ENCODE measurements at places on chromosomes 3 and 15.

DNA sequence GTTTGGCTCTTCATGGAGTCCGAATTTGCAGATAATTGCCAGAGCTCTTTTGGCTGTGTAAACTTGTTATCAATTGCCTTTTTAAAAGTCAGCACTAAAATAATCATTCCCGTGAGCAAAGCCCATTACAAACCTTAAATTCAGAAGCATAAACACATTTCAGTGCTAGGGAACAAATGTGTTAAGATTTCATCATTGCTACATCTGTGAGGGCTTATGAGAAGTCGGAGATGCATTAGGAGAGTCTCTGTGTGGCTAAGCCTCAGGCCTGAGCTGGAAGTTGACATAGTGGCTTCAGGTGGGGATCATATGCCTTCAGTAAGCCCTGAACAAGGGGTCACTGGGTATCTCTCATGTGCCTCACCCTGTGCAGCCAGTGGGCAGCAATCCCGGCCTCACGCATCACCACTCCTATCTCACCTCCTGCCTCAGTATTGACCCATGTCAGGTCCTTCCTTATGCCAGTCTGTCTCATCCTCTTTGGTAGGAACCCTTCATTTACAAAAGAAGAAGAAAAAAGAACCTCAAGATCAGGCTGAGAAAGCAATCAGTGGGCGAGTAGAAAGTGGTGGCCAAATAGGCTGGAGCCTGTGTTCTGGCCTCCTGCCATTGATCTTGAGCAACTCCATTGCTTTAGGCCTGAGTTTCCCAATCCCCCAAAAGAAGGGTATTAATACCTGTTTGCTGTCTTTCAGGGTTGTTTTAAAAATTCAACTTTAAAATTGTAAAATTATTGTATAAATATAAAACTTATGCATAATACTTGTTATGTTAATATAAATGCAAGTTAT lies 233.5 kb downstream of the IL20RB start:
- no peak for DNase-seq

DNA sequence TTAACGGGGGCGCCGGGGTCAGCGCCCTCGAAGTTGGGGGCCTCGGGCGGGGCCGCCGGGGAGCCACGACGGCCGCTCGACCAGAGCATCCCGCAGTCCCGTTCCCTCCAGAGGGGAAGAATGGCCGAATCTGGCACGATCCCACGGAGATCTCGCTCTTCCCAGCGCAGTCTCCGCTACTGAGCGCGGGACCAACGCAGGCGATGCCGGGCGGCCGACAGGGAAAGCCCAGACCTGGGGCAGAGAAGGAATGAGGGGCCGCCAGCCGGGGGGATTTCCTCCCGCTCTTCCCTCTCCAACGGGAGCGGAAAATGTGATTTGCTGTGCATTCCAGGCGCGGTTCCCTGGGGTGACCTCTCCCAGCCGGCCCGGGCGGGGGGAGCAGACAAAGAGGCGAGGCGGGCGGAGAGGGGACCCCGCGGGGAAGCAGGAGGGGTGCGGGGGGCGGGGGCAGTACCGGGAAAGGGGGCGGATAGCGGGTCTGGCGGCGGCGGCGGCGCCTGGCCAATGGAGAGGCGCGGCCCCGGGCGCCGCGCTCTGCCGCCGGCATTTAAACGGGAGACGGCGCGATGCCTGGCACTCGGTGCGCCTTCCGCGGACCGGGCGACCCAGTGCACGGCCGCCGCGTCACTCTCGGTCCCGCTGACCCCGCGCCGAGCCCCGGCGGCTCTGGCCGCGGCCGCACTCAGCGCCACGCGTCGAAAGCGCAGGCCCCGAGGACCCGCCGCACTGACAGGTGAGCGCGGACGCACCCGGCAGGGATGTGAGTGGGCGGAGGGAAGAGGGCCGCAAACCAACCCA lies at the start of gene GREM1:
GREM1 (plus strand) TSS at position 579 of the 801 bp plus-strand sequence. CDS start 12,687 bp downstream, outside the sequence.
- no peak for DNase-seq

DNA sequence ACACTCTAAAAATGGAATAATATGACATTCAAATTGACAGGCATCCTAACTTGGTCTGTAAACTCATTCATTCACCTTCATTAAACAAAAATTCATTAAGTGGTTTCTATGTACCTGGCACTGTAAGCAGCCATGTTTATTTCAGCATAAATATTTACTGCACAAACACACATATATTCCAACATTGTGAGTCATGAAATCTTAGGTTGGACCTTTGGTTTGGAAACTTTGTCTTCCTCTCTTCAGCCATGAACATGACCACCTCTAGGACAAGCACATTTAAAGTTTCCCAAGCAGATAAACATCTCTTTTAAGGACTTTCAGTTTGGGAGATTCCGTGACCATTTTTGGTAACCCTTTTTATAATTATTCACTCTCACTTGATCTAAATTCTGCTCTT lies 131.8 kb downstream of the TPRG1 start:
- DNase-seq, result no peak

GRCh38 chr15:89157061-89157460 lies 64.3 kb downstream of the RLBP1 start:
- no peak for DNase-seq

DNA sequence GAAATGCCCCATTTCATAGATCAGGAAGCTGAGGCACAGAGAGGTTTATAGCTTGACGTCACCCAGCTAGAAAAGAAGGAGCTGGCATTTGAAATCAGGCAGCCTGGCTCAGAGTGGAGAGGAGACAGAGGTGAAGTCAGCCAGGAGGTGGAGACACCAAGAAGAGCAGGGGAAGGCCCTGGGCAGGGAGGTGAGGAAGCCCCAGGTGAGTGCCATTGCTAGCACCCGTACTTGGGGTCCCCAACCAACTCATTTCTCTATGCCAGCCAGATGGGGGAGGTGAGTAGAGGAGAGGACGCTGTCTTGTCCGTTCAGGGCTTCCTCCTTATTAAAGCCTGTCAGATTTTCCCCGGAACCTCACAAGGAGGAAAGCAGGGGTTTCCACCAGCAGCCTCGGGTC lies 149.6 kb upstream of the TLE3 start:
- no peak for DNase-seq

- no peak for DNase-seq
Measured at GRCh38 chr3:65751123-65751700, 287.5 kb downstream of the MAGI1 start.

GRCh38 chr3:113844622-113845222 lies 6.1 kb downstream of the GRAMD1C start:
- DNase-seq, result no peak

DNA sequence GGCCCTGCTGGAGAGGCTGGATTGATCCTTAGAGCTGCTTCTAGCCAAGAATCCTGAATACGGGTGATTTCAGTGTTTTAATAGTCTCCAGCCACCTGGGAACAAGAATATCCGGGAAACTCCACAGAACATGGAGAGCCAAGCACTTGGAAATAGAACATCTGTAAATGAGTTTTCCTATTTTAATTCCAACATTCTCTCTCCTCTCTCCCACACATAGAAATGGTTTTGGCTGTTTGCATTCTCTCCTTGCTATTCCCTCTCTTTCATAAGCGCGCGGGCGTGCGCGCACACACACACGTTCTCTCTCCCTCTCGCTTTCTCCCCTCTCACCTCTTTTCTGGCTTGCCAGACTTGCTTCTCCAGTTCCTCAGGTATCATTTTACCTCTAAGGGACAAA lies 50.6 kb downstream of the GADL1 start:
- no peak for DNase-seq

- DNase-seq, result no peak
Measured at GRCh38 chr3:94875149-94875548, 812.3 kb downstream of the NSUN3 start.

DNA sequence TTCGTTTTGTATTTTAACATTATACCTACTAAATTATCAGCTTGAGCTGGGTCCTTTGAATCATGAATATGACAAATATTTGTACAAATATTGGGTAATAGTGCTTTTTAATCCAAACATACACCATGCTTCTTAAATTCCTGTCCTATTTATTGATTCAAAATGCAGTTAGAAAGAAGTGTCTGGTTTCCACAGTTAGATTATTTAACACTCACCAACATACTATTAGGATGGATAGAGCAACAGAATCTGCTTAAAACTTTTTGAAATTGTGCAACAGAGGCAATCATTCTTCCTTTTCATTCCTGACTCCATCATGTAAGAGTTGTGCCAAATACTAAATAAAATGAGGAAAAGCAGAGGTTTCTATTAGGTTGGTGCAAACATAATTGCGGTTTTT lies 281.2 kb downstream of the LSAMP start:
- no peak for DNase-seq

GRCh38 chr3:51954105-51954504 lies 1.1 kb upstream of the GPR62 start:
- DNase-seq, result no peak

GRCh38 chr3:14201940-14202684 lies 23.5 kb downstream of the LSM3 start:
- DNase-seq, result no peak

DNA sequence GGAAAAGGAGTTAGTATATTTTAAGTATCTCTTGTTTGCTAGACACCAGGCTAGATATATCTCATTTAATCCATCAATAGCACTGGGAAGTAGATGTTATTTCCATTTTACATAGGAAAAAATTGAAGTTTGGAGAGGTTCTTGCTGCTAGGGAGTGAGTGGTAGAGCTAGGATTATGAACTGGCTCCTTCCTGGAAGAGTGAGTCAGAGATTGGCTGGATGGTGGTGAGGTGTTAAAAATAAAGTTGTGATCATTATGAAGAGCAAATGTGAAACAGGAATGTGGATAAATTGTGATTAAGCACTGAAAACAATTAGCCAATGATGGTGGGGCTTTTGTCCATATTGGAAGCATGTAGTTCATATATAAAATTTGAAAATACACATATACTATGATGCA lies 234.2 kb downstream of the WNT5A start:
- no peak for DNase-seq

DNA sequence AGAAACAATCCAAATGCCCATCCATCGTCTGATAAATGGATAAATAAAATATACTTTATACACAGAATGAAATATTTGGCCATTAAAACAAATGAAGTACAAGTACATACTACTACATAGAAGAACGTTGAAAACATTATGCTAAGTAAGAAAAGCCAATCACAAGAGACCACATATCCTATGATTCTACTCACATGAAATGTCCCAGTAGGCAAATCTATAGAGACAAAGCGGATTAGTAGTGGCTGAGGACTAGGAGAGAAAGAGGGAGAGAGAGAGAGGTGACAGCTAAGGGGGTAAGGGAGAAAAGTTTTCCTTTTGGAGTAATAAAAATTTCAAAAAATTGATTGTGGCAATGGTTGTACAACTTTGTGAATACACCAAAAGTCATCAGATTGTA lies 147.0 kb downstream of the GREM1 start:
- no peak for DNase-seq

DNA sequence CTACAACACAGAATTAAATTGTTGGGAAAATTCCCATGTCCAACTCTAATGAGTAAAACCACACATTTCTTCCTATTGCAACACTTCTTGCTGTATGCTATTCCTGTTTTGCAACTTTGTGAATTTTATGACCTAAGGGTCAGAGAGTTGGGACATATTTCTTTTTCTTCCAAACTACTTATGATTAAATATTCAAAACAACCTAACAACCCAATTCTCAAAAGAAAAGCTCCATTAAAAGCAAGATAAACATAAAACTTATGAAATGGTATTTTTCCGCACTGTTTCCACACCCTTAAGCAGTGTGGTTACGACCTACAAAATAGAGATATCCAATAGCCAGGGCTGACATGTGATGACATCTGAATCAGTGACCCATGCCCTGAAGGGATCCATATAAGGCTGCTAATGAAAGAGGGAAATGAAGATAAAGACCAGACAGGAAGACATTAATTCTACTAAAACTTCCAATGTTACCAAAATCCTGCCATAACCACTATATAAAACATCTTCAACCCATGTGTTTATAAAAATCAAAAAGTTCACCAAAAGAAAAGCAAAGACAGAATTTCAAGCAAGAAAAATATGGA lies 45.6 kb downstream of the DMXL2 start:
- DNase-seq, result no peak

GRCh38 chr15:89112341-89112971 lies 24.2 kb downstream of the ABHD2 start:
- no peak for DNase-seq

DNA sequence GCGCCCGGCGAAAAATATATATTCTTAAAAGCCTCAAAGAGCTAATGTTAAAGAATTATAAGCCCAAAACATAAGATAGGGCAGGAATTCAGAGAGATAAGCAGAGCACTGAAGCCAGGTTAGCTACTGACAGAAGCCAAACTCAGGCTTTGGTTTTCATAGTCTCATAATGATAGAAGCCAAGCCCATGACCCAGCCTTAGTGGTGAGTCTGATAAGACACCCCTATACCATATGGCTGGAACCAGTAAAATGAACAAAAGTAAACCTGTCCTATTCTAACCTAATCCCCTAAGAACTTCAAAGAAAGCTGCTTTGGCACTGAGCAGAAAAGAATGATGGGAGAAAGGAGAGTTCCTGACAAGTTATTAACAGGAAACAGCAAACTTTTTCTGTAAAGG lies 25.9 kb downstream of the MYO9A start:
- no peak for DNase-seq

DNA sequence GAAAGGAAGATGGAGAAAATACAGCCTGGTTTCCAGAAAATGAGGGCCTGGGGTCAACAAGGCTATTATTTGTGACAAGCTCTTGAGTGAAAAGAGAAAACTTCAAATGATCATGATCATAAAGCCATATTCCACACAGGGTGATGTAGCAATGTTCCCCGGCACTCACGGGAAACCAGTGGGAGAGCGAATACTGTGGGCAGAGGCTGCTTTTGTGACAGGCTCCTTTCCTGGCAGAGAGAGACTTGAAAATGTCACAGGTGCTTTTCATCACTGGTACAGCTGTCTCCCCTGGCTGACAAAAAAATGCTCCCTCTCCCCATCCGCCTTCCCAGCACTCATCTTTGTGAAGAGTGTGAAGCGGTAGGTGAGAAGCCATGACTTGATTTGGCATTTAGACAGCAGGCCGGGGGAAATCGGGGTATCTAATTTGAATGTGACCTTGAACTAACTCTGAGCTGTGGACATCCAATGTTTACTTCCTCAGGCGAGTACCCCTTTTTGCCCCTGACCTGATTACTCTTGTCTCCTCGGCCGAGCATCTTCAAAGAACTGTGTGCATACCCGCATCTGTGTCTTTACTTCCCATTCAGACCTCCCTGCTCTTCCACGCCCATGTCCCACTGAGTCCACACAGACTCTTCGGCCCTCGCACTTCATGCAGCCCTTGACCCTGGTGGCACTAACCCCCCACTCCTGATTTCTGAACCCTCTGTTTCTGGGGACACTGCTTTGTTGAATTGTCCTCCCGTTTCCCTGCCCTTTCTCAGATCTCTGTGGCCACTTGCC lies 23.2 kb downstream of the CA12 start:
- no peak for DNase-seq

- no peak for DNase-seq
Measured at GRCh38 chr15:51936105-51936478, 35.5 kb downstream of the LEO1 start.

GRCh38 chr15:88513195-88513594 lies 33.3 kb downstream of the DET1 start:
- DNase-seq, result no peak

DNA sequence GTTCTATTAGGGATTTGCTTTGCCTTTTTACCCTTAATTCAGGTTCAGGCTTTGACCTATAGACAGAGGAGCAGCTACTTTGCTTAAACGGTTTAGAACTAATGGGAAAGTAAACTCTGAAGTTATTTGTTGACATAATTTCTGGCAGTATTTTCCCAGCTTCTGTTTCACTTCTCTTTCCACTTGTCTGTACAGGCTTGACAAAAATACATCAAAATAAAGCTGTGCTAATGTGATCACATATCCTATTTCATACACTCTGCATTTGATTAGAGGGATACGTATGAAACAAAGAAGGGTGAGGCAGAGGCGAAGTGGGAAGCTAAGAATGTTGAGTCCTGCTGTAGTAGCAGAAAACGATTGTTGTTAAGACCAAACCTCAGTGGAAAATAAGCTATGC lies 389.1 kb upstream of the RARB start:
- no peak for DNase-seq

GRCh38 chr3:53181024-53181371 lies 20.0 kb downstream of the PRKCD start:
- no peak for DNase-seq

Measured in stimulated activated CD8-positive, alpha-beta memory T cell treated with anti-CD3 and anti-CD28 coated beads, Interleukin-15, amount 100 ng/mL, for 24 hours (primary cell).